Left renal pelvis (tissue), 4 donors: ENCODE measurements at places on chromosomes 12 and 14.

DNA sequence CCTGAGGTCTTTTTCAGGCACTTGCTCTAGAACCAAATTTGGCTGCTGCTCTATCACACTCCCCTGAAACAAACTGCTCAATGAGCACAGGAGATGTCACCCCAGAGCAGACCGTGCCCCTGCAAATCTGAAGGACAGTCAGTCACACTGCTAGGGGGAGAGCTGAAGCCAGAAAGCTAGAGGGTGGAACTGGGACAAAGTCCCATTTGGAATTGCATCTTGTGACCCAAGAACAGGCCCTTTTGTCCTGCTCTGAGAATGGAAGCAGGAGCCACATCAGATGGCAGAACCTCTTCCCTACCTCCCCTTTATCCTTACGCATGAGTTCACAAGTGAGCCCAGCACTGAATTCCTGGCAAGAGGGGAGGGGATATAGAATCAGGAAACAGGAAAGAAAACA lies 64.7 kb downstream of the MAP3K9 start:
- no peak for DNase-seq

DNA sequence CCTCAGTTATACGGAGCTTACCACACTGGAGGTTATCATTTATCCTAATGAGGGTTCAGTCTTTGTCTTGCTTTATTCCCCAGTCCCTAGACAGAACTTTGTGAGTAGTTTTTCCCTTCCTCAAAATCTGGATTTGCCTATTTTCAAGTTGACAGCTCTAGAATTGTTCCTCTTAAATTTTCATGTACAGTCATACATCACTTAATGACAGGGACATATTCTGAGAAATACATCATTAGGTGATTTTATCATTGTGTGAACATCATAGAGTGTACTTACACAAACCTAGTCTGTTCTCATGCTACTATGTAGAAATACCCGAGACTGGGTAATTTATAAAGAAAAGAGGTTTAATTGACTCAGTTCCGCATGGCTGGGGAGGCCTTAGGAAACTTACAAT lies 3.1 kb downstream of the PRKAB1 start:
- no peak for DNase-seq

DNA sequence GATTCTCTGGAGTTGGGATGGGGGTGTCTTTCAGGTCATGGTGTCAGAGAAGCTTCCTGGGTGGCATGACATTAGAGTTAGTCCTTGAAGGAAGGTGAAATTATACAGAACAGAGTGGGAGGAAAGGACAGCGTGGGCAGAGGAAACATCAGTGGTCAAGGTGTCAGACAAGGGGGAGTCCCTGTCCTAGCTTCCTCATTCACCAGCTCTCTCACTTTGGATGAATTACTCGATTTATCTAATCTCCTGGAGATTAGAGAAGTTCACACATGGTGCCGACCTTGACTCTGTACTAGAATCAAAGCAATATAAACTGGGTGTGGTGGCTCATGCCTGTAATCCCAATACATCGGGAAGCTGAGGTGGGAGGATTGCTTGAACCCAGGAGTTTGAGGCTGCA lies 492.9 kb downstream of the VRK1 start:
- no peak for DNase-seq

DNA sequence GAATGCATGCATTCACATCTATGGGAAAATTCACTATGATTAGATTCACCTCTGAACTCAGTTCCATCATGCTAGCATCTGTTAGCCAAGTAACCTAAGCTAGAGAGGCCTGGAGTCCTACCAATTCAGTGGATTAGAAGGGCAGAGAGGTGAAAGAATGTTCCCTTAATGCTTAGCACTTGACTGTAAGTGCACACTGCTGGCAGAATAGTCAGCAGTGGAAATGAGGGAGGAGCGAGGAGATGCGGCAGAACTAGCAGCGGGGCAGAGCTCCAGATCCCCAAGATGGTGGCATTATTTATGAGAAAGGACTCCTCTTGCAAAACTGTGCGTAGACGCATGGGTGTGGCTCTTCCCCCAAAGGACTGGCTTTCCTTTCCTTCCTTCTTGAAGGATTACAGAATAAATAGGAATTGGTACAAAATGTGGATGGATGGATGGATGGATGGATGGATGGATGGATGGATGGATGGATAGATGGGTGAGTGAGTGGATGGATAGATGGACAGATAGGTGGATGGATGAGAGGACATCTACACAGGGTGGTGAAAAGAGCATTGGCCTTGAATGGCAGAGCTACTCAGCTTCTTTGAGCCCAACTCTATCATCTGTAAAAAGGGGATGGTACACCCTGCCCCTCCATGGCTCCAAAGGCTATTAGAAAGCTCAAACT lies 227.2 kb downstream of the CHST11 start:
- no peak for DNase-seq

- DNase-seq, result no peak
Observed at GRCh38 chr12:91240386-91241095, 57.9 kb upstream of the DCN start.

GRCh38 chr14:66003082-66003730 lies 483.0 kb upstream of the CCDC196 start:
- no peak for DNase-seq

- DNase-seq, result no peak
Observed at GRCh38 chr12:106671840-106672239, 89.0 kb downstream of the RFX4 start.
